NCI-H524 (cell line): ENCODE measurements at places on chromosomes 2 and 18.

DNA sequence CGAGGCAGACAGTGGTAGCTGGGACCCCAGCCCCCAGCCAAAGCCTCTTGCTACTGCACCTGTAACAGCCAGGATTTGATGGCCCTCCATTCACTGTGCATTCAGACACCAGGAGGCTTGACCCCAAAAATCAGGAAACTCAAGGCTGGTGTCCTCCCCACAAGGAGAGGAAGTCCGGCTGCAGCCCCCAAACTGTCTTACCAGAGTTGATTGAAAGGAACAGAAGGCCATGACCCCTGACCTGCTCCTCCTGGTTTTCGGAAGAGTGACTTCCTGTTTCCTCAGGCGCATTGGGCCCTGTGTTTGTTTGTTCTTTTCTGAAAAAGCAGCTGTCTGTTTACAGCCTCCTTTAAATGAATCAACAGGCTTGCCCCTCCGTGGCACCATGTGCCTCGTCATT, 111.6 kb downstream of the RNF144A start:
- no peak for DNase-seq

- no peak for DNase-seq
These were observed 155.1 kb downstream of the RND3 start for GRCh38 chr2:150332383-150332782.

DNA sequence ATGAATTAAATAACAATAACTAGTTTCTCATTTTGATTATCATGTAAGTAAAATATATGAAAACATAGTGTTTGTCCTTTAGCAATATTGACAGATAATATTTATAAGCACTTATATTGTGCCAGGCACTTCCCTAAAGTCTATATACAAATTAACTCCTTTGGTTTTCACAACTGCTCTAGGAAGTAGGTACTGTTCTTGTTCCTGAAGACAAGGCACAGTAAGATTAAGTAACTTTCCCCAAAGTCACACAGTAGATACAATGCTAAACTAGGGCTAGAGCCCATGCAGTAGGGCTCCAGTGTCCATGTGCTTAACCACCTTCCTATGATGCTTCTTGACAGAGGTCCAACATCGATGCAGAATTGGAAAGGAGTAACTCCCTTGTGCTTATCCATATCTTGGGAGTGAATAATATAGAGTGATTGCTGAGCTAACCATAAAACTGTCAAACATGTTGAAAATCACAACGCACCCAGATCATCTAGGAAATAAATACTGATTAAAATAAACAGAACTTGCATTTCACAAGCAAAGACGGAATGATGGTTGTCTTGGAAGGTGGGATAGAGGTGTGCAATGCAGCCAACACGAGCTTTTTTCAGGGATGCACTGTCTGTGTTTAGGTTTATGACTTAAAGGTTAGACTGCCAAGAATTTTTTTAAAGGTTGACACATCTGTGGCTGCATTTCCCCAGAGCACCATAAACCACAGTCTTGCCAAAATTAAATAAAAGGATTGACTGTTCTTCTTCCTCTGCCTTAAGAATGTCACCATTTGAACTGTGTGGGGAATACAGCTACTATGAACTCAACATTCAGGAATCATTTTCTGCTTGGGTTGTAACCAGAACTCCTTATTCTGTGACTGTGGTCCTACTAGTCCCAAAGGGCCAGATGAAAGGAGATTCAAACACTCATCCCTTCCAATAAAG, 80.8 kb downstream of the ANKRD44 start:
- no peak for DNase-seq

GRCh38 chr2:168538534-168538933, 82.5 kb downstream of the CERS6 start:
- DNase-seq = peak; percentile 59

DNA sequence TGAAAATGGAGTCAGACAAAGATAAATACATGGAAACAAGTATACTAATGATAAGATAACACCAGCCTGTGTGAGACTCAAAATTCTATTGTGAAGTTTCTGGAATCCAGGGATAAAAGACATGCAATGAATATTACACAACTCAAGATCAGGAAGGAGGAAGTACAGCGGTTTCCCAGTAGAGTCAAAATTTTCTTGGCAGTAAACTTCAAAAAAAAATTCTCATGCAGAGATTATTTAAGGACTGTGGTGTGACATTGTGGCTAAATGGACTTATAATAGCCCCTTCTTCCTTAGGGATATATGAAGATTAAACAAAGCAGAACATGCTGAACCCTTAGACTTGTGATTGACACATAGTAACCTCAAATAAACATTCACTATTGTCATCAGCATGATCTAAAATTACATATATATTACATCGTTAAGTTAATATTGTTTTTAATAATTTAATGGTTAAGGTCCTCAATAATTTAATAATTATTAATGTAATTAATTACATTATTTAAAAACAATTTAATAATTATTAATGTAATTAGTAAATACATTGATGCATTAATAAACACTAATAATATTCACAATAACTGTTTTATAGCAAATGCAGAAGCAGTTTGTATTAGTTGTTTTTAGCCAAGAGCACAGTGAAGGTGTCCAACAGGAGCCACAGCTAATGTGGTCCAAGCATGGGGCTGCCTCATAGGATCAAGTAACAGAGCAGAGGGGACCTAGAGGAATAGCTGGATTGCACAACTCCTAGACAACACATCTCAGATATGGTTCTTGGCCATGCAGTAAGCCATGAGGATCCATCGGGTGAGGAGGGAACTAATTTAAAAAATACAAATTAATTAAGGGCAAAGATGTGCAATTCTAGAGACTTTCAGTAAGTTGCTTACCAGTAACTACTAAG, 77.3 kb downstream of the POLE4 start:
- no peak for DNase-seq

- DNase-seq = no peak
These were observed 707.8 kb upstream of the SALL3 start for GRCh38 chr18:78271790-78272189.

DNA sequence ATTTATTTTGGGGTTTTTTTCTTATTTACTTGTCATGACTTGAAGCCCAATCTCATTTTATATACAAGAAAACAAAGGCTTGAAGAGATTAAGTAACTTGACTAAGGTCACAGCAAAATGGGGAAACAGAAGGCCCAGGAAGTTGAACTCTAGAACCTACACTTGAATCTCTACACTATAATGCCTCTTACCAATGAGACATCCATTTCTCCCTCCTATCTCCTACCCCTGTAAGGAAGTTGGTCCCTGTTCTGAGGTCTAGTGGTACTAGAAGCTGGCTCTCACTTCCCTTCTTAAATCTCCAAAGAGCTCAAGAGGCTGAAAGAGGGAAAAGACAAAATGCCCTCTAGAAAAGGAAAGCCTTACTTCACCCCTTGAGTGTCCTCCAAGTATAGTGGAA, 25.5 kb upstream of the IHH start:
- no peak for DNase-seq
